Activated T-cell treated with anti-CD3 and anti-CD28 coated beads, Interleukin-2, amount 50 U/mL, for 72 hours (primary cell): ENCODE measurements at places on chromosomes 3 and 15. TPM values are rescaled to one million over a fixed set of nuclear protein-coding genes. Genes with fewer than 3 reads are reported as not detected.
A peak's percentile ranks its signal among the peaks of the same experiment; 100 is the strongest.

The SLC30A4 gene
- 4.3 TPM for total RNA-seq

GRCh38 chr3:171260466-171260865, 199.7 kb downstream of the TNIK start:
- DNase-seq = no peak

- no peak for DNase-seq
These were observed 31.0 kb downstream of the ENTPD3 start for GRCh38 chr3:40417845-40418543.

GRCh38 chr15:34588046-34588674, 4.7 kb upstream of the GOLGA8B start:
- peak; percentile 60 for DNase-seq

GRCh38 chr3:13772321-13772745, 107.5 kb downstream of the WNT7A start:
- no peak for DNase-seq

- no peak for DNase-seq
These were observed 9.9 kb downstream of the WDR53 start for GRCh38 chr3:196558476-196558875.

The LCTL gene
- total RNA-seq = not detected

GRCh38 chr3:29635888-29636287, 355.0 kb downstream of the RBMS3 start:
- DNase-seq = no peak

The AMOTL2 gene
- 0.07 TPM for total RNA-seq

GRCh38 chr3:46947981-46948791, 28.4 kb downstream of the CCDC12 start:
- DNase-seq = peak; percentile 71

DNA sequence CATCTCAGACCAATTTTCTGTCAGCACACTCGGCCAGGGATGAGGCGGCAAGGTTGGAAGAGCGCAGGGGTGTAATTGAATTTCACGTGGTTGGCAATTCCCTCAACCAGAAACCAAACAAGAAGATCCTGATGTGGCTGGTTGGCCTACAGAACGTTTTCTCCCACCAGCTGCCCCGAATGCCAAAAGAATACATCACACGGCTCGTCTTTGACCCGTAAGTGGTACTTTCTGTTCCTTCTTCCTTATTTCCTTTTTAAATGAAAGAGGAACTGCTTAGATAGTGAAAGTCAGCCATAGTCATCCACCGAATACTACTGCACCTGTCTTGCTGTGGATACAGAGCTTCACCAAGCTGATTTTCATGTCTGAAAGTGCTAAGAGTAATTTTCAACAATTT, 60.1 kb downstream of the SGO1 start:
- no peak for DNase-seq

DNA sequence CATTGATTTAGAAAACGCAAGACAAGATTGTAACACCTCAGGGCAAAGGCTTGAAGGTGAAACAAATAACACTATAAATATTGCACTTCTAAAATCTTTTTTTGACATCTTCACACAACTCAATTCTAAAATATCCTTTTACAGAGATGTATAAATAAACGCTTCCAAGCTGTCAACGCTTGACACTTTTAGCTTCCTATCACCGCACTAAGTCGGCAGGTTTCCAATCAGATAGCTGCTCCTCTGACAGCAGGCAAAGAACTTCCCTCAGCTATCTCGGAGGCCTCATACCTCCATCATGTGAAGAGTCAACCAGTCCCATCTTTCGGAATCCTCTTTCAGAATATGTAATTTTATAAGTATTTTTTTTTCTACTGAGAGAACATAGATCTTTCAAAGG, 71.0 kb downstream of the PCOLCE2 start:
- DNase-seq = no peak

The FETUB gene
- total RNA-seq = not detected

The HEXA gene
- total RNA-seq = 87.6 TPM

DNA sequence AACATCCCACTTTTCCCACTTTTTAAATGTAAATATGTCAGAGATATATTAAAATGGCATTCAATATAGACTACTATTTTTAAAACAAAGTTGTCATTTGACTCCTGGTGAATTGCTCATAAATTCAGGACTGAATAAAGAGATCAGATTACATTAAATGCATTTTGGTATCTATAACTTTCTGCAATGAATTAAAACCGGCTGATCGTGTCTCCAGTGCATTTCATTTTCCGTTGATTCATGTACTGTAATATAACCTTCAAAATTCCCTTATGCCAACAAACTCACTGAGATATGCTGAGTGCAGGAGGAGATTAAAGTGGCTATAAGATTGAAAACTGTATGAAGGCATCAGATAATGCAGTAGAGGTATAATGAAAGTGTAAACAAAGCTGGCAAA, 361.1 kb upstream of the CDIN1 start:
- DNase-seq = no peak

- no peak for DNase-seq
These were observed 32.8 kb upstream of the UBE2E2 start for GRCh38 chr3:23170291-23170690.

GRCh38 chr3:196179380-196180308, 31.6 kb downstream of the ZDHHC19 start:
- DNase-seq = peak; percentile 93

The C2CD4A gene
- total RNA-seq = 1.8 TPM

DNA sequence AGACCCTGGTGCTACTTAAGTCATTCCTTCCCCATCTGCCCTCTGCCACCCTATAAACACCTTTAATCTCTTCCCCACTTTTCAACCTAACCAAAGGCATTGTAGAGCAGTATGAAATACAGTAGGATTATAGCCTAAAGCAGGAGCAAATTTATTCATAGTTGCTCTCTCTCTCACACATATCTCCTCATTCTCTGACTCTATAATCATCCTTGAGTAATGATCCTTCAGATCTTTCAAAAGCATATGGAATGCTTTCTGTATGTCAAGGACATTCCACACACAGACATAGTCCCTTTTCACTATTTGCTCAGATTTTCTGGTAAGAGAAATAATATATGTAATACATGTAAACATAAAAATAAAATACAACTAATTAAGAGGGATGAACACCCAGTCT, 54.1 kb downstream of the TRPC1 start:
- no peak for DNase-seq

The SCG5 gene
- 3.5 TPM for total RNA-seq

The TM2D3 gene
- 32.7 TPM for total RNA-seq

DNA sequence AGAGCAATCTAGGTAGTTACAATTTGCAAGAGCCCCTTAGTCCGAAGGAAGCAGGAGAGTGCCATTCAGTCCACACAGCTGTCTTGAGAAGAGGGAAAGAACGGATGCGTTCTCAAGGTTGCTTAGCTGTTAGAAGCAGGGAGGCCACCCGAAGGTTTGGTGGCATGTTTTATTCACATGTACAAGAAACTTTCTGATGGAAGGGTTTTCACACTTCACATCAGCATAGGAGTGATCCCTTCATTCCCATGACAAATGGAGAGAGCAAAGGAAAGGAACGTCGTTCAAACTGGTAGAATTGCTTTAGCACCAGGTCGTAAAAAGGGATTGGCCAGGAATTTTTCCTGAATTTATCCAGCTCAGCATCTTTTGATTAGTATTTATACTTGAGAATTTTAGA, 53.5 kb downstream of the TRIM71 start:
- DNase-seq = no peak

The THSD4 gene
- not detected for total RNA-seq

DNA sequence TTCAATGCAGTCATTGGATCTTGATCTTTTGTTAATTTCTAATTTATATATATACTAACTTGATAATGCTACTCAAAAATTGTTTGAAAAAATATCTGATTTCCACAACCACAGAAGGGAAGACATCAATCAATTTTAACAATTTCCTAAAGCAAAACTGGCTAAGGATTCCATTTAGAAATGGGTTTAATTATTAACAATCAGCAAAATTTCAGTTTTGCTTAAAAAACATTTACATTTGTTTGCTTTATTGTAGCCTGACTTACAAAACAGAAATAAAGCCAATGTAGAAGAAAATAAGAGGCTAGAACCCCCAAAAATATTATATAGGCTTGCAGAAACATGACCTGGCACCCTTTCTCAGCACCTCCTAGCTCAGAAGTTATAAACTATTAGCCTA, 74.9 kb downstream of the LRRFIP2 start:
- no peak for DNase-seq

The ATP10A gene
- 25.6 TPM for total RNA-seq

GRCh38 chr3:169558371-169558770, 105.1 kb downstream of the MECOM start:
- DNase-seq = no peak

GRCh38 chr15:60530653-60531052, 51.7 kb upstream of the ICE2 start:
- DNase-seq = no peak

The IL17RE gene
- 5.5 TPM for total RNA-seq

- peak; percentile 58 for DNase-seq
These were observed 20.2 kb downstream of the ATOSA start for GRCh38 chr15:52658955-52659354.

The HMG20A gene
- total RNA-seq = 44.6 TPM

DNA sequence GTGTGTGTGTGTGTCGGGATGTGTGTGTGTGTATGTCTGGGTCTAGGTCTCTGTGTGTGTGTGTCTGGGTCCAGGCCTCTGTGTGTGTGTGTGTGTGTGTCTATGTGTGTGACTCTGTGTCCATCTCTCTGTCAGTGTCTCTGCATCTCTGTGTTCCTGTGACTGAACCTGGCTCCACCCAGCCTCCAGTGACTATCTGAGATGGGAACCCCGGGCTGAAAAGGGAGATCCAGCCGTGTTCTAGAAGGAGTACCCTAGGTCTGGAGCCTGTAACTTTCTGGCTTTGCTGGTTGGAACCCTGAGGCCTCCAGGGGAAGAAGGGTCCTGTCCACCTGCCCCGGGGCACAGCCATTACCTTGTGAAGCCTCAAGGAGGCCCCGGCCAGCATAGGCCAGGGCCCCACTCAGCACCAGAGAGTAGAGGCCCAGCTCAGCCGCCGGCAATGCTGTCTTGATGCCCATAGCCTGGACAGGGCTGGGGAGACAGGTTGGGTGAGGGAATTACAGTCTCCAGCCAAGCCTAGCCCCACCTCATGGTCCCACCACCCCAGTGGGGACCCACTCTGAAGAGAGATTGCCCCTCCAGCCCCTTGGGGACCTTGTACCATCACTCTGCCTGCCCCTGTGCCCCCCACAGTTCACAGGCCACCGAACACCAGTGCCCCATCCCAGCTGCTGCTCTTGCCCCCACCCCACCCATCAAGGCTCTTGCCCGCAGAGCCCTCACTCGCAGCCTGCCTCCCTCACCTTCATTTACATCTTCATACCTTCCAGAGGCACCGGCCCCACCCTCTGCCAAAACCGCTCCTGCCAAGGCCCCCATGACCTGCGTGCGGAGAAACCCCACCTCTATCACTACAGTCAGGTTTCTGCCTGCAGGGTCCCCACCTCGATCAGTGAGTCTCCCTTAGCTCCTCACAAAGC, 2.0 kb downstream of the HHATL start:
- no peak for DNase-seq

DNA sequence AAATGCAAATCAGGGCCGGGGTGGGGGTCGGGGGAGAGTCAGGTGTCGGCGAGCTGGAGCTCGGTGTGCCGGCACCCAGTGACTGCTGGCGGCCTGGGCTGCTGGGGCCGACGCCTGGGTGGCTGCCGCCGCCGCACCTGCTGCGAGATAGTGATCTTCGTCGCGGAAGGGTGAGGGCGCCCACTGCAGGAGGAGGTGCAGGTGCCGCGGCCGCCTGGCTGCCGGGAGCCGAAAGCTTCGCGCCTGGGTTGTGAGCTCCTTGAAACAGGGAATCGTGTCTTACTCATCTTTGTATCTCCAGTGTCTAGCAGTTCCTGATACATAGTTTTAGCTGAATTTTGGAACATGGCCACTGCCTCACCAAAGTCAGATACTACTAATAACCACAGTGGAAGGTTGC, 64.0 kb upstream of the CPOX start:
- peak; percentile 59 for DNase-seq

The STRIT1 gene
- not detected for total RNA-seq

The WNT5A gene
- 1.8 TPM for total RNA-seq

DNA sequence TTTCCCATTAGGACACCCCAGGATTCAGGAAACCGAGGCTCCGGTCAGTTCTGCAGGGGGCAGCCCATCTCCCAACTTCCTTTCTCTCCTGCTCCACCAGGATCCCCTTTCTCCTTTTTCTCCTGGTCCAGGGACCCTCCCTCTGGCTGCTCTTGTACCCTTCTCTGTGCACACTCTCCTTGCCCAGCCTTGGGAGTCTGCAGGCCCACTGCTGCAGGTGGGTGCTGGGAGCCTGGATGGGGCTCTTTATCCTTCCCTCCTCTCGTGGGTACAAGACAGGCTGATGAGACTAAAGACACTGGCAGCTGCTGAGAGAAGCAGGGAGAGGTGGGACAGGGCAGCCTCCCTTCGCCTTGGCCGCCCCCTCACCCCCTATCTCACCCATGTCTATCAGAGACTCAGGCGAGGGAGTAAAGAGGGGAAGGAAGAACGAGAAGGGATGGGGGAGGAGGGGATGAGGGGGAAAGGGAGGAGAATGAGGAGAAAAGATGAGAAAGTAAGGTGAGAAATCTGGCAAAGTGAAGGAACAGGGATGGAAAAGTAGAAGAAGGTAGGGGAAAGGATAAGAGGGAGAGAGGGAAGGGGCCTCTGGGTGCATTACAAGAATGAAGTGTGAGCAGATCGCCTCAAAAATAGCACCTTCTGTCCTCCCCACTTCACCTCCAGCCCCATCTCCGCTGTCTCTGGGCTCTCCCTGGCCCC, 45.2 kb downstream of the ITGA11 start:
- no peak for DNase-seq

- no peak for DNase-seq
These were observed 716.9 kb downstream of the AGBL1 start for GRCh38 chr15:86796521-86796920.

DNA sequence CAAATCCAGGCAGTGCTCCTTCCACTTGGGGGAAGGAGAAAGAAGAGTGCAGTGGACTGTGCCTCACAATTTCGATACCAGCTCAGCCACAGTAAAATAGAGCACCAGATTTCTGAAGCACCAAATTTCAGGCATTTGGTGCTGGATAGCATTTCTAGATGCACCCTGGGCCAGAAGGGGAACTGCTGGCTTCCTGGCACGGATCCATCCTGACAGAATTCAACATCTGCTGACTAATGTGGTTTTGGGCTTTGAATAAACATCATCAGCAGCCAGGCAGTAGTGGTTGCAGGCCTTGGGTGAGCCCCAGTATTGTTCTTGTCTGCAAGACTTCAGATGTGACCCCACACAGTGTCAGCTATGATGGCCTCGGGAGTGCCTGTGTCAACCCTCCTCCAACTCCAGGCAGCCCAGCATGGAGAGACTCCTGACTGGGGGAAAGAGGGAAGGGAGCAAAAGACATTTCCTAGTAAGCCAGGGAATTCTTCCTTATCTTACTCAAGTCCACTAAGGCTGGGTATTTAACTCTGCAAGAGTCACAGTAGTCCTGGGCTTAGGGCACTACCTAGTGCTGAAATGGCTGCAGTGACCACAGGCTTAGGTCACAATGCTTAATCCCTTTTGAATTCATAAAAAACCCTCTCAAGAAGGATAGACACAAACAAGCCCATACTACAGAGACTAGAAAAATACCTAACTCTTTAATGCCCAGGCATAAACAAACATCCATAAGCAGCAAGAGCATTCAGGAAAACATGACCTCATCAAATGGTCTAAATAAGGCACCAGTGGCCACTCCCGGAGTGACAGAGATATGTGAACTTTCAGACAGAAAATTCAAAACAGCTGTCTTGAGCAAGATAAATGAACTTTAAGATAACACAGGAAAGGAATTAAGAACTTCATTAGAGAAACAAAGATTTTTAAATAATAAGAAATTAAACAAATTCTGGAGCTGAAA, 74.7 kb downstream of the SPATA16 start:
- no peak for DNase-seq

- DNase-seq = no peak
These were observed 15.2 kb downstream of the DNAJC19 start for GRCh38 chr3:180974286-180974685.

The CCDC54 gene
- not detected for total RNA-seq
